ENCODE measurements at places on chromosomes 3 and 15.

GRCh38 chr3:195052939-195053338 lies 218.0 kb downstream of the XXYLT1 start:
- DNase-seq = no peak

DNA sequence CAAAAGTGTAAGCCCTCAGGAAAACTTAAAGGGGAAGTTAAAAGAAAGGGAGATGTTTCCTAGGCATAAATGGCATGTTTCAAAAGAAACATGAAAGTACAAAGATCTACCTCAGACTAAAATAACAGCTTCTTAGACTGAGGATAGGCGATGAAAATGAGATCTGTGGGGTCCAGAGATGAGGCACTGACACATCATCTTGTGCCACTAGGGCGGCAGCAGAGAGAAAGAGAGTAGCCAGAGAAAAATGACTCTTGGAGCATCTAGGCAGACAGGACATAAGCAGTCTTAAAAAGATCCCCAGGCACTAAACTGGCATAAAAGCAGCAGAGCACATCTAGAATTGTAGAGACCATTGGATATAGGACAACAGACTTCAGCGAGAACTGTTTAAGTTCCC lies 42.5 kb upstream of the RFX7 start:
- no peak for DNase-seq

GRCh38 chr3:10232137-10232536 lies 16.1 kb upstream of the TATDN2 start:
- no peak for DNase-seq

DNA sequence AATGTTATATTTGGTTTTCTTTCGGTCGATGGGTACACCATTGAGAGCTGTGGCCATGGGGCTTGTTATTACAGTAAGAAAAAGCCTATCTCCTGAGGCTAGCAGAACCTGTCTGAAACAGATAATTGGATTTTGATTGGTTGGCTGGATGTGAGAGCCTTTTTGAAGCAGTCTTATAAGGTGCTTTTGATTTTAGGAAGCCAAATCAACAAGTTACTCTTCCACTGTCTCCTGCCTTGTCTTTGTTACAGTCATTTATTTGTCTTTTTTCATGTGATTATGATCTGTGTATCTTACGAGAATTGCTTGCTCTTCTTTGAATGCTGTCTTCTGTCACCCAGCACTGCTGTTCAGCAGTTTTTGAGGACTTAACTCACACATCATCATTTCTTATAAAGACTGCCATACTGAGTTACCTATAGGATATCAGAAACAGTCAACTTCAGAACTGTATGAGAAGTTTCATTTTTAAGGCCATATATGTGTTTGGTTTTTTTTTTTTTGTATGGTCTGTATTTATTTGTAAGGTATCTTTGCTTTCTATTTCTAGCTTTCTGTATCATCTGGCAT lies 51.1 kb downstream of the MEF2A start:
- no peak for DNase-seq

GRCh38 chr3:44326019-44326418 lies 12.5 kb upstream of the TCAIM start:
- no peak for DNase-seq

GRCh38 chr3:71504250-71505036 lies 79.1 kb downstream of the FOXP1 start:
- no peak for DNase-seq

DNA sequence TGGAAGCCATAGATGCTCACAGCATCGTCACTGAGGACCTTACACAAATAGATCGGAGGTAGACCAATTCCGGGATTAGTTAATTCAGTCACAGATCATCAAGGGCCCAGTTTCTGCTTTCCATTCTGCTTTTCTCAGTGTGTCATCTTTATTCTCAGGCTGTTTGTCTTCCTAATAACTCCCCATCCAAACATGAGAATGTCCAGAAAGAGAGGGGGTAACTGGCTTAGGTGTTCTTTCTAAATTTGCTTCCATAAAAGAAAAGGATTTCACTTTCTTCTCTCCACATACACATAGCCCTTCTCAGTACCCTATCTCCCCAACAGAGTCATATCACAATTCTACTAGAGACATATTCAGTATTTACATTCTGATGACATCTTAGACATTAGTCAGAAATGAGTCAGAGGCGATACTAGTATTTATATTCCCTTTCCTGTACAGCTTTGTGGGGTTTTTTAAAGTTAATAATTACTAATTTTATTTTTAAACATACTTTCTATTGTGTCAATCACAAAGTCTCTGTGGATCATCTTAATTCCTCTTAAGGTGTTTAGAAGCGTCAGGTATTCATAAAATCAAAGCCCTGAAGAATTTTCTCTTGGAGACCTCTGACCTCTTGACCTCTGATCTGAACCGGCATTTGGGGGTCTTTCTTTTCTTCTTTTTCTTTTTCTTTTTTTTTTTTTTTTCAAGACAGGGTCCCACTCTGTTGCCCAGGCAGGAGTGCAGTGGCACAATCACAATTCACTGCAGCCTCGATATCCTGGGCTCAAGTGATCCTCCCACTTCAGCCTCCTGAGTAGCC lies 24.3 kb upstream of the IL12A start:
- DNase-seq = no peak

- DNase-seq = no peak
Measured at GRCh38 chr3:99635348-99635747, 3.0 kb upstream of the COL8A1 start.

- no peak for DNase-seq
Measured at GRCh38 chr15:100671858-100672543, 69.6 kb downstream of the ASB7 start.

DNA sequence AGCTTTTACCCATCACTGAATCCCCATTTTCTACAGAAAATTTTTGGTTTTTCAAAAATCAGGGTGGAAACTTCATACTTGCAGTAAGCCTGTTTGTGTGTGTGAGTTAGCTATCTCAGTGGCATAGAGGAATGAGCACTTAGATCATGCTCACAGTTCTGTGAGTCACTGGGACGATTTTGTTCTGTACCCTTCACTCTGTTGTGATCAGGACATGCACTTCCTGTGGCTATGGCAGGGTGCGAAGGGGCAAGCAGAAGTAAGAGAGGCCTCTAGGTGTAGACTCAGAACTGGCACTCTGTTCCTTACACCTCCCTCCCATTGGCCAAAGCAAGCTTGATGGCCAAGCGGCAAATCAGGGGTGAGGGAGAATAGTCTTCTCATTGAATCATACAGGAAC lies 11.6 kb downstream of the NIPA2 start:
- no peak for DNase-seq

GRCh38 chr15:36422631-36423030 lies 156.8 kb upstream of the CDIN1 start:
- DNase-seq = no peak

GRCh38 chr15:73522011-73522410 lies 79.0 kb downstream of the REC114 start:
- DNase-seq = no peak

GRCh38 chr3:16770021-16770420 lies 114.7 kb upstream of the PLCL2 start:
- no peak for DNase-seq

DNA sequence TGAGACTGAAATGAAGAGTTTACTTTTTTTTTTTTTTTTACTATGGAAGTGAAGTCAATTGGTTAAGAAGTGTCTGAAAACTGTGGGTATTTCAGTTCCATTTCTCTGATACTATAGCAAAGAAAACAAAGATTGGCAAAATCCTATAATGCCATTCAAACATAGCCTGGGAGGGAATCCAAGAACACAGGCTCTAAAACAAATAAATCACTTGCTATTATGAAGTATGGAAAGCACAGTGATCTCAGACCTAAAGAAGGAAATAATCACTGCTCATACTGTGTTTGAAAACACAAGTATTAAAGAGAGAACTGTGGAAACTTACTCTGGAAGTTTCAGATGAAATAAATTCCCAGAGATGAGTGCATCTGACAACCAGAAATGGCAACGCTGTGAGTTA lies 12.0 kb downstream of the SAMMSON start:
- DNase-seq = no peak

Data from sciatic nerve (tissue), 2 donors.